ENCODE measurements at places on chromosomes 3 and 15.

GRCh38 chr3:179599531-179599930 lies 4.9 kb downstream of the MRPL47 start:
- DNase-seq, result no peak

GRCh38 chr3:110341047-110341446 lies 730.6 kb upstream of the NECTIN3 start:
- DNase-seq, result no peak

GRCh38 chr15:35013370-35013769 lies 25.3 kb upstream of the ZNF770 start:
- no peak for DNase-seq

- DNase-seq, result no peak
These were observed 266.8 kb upstream of the NECTIN3 start for GRCh38 chr3:110804856-110805255.

GRCh38 chr3:194661946-194662345 lies 10.0 kb downstream of the LSG1 start:
- no peak for DNase-seq

DNA sequence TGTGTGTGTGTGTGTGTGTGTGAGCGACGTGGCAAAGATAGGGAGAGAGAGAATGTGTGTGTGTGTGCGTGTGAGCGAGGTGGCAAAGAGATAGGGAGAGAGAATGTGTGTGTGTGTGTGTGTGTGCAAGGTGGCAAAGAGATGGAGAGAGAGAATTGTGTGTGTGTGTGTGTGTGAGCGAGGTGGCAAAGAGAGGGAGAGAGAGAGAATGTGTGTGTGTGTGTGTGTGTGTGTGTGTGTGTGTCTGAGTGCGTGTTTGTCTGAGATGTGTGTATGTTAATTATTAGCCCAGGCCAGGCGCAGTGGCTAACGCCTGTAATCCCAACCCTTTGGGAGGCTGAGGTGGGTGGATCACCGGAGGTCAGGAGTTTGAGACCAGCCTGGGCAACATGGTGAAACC lies 154.6 kb upstream of the RGMA start:
- no peak for DNase-seq

DNA sequence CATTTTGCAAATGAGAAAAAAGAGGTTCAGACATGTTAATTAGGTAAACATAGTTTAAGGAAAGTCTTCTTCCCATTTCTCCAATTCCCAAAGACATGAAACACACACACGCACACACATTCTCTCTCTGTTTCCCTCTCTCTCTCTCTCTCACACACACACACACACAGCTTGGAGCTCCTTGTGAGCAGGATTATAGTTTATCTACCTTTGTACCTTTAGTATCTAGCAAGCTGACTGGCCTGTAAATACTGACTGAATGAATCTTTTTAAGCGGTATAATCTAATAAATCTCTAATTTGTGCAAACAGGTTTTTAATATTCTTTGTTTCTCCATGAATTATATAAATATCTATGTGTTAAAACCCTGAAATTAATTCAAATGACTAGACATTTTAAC lies 73.3 kb downstream of the UACA start:
- no peak for DNase-seq

DNA sequence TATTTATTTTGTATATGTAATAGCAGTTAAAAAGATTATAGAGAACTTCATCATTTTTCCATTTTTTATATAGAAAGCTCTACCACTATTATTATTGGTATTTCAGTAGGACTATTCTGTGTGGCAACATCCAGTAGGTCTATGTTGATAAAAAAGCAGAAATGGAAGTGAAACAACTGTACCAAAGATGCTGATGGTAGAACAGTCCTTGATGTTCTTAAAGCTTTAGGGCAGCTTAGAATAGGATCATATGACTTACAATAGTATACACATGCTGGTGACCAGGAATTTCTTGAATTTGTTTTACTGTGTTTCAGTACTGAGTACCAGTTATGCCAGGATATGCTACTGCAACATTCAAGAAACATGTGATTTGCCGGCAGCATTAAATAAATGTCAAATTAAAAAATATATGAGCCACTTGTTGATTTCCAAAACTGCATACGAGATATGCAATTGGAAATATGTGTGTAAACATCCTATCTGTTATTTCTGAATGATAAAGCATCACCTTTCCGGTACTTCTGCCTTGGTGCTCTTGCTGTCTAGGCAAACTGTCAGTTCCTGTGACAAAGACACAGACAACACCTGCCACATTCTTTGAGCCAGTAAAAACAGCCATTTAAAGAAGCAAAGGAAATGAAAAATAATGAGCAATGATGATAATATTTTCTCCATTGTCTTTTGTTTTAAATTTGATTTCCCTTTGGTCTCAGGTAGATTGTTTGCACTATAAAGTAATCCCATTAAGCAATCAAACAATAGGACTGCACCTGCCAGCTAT lies 649.2 kb downstream of the ZPLD1 start:
- DNase-seq, result no peak

- no peak for DNase-seq
These were observed 45.1 kb upstream of the CP start for GRCh38 chr3:149266736-149267135.

DNA sequence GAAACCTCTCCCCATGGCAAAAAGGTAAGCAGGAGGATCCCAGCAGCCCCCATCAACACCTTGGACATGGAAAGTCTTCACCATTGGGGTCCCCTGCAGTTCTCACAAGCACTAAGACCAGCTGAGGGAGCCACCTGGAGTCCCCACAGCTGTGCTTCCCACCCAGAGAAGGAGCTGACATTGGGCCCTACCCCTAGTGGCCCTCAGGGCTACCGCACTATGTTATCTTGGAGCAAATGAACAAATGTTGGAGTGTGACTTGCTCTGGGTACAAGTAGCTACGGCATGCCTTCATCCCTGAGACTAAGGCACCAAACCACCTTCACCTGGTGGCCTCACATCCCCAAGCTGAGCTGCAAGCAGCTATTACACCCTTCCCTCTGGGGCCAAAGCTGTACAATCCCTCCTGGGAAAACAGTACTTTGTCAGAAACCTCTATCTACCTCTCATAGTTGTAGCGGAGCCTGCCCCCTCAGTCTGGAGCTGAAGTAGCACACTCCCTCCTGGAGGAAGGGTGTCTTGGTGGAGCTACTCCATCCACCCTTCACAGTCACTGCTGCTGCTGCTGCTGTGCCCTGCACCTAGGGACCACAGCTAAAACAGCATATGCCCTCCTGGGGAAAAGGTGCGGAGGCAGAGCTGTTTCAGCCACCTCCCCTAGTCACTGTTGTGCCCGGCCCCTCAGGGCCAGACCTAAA lies 42.7 kb downstream of the SERP1 start:
- no peak for DNase-seq

DNA sequence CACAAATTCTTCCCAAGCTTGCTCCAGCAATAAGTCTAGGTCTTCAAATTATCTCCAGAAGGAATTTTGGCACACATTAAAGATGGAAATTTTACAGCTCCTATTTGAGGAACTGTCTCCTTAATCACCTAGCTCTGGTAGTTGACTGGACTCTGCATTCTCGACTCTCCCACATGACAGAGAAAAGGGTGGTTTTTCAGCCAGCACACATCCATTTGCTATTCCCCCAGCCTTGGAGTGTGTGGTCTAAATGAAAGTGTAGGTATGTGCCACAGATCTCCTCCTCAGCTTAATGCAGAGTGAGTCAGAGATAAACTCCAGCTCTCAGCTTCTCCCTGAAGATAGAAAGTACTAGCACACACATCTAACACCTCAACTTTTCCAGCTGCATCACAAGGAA lies 62.2 kb upstream of the ALCAM start:
- DNase-seq, result no peak

- no peak for DNase-seq
These were observed 213.4 kb upstream of the NANOGP8 start for GRCh38 chr15:35298509-35298908.

- DNase-seq, result no peak
These were observed 12.7 kb downstream of the LYSMD4 start for GRCh38 chr15:99720533-99720932.

DNA sequence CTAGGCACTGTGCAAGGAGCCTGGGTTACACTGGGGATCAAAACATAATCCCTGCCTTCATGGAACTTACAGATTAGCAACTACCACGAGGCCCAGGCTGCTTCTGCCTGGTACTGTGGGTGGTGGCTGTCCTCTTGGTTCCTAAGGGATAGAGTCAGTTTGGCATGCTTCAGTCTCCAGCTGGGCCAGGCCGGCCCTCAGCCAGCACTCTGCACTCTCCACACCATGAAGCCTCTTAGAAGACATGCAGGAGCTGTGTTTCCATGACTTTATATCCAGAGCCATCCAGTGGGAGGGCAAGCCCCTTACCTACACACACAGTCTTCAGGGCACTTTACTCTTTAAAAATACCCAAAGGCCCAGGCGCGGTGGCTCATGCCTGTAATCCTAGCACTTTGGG lies 54.4 kb downstream of the ATP1B3 start:
- DNase-seq, result no peak

- no peak for DNase-seq
These were observed 849 bp upstream of the HDAC11 start for GRCh38 chr3:13479332-13479581.

- DNase-seq, result no peak
These were observed 44.0 kb downstream of the MESD start for GRCh38 chr15:80945605-80946004.

Measured in CD4-positive, alpha-beta T cell treated with Interleukin-12 subunit alpha and Interleukin-12 subunit beta, for 1 hour (primary cell).